ENCODE measurements at places on chromosomes 7 and 10.
A peak's percentile ranks its signal among the peaks of the same experiment; 100 is the strongest.

DNA sequence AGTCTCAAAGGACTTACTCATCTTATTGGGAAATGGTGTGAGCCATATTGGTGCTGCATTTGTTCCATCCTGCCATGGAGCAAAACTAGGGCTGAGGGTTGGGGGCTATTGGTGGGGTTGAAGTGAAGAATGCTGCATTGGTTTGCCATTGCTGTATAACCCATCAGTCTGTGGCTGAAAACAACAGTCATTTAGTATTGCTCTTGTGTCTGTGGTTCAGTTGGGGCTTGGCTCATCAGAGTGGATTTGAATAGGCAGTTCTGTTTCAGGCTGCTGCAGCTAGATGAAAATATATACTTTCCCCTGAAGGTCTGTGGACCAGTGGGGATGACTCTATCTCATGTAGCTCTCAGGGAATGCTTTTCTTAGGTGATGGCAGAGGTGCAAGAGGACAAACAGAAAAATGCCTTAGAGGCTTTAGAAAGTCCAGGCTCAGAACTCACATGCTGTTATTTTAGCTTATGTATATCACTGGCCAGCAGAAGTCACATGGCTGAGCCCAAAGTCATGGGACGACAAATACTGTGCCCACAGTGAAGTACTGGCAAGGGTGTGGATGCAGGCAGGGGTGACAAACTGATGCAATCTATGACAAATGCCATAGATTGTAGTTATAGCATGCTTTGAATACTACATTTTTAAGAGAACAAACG is 15.2 kb upstream of the EXOC6 start:
- no peaks in the 10 kb centered on the region for H3K4me1 ChIP-seq
- H3K4me3 ChIP-seq: no peak overlapping the region
- DNase-seq: no peak

DNA sequence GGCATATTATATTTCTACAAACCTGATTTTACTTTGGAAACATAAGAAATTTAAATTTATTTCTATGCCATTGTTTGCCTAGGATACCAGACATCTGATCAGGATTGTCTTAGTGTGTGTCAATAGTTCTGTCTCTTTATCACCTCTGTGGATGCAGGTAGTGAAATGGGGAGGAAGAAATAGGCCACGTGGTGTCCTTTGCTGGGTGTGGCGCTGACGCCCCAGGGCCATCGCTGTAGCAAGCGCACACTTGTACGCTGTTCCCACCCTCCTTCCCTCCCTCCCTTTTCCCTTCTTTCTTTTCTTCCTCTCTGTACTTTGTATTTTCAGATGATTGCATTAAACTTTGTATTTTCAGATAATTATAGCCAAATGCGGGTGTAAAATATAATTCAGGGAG is 5.0 kb downstream of the DOCK1 start:
- H3K27ac ChIP-seq: no peak overlapping the region
- H3K36me3 ChIP-seq: no peaks in the 10 kb centered on the region
- no peaks in the 10 kb centered on the region for H3K4me1 ChIP-seq
- DNase-seq: no peak
- no peak overlapping the region for H3K4me3 ChIP-seq
- H3K27me3 ChIP-seq: no peaks in the 10 kb centered on the region

DNA sequence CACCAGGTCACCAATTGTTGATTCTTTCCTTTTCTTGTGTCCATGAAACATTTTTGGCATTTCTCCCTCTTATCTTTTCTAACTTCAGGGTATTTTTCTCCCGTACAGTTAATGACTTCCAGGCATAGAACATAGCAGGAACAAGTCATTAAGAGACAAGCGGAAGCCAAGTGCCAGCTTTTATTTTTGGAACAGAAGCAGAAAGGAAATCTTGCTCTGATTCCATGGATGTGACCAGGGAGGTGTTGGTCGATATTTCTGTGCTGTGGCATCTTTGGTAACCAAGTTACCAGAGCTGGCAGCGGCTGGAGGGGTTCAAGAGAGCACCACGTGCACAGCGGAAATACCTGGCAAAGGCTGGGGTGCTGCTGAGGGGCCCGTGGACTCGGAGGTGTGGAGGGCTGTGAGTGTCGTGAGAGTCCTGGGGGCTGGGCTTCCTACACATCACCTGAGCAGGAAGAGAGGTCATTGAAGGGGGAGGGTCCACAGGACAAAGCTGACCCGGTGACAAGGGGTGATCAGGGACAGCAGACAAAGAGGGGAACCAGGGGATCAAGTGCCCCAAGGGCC is 1.8 kb downstream of the LLCFC1 start:
- no peaks in the 10 kb centered on the region for H3K36me3 ChIP-seq
- no peak for DNase-seq
- H3K27ac ChIP-seq: no peak overlapping the region

GRCh38 chr10:23095966-23096801 is 805 bp downstream of the MSRB2 start:
- H3K27ac ChIP-seq: peak overlapping the region; percentile 97
- H3K27me3 ChIP-seq: no peaks in the 10 kb centered on the region
- peak; percentile 54 for DNase-seq
- no peaks in the 10 kb centered on the region for H3K36me3 ChIP-seq
- peak overlapping the region; percentile 78 for H3K4me3 ChIP-seq

DNA sequence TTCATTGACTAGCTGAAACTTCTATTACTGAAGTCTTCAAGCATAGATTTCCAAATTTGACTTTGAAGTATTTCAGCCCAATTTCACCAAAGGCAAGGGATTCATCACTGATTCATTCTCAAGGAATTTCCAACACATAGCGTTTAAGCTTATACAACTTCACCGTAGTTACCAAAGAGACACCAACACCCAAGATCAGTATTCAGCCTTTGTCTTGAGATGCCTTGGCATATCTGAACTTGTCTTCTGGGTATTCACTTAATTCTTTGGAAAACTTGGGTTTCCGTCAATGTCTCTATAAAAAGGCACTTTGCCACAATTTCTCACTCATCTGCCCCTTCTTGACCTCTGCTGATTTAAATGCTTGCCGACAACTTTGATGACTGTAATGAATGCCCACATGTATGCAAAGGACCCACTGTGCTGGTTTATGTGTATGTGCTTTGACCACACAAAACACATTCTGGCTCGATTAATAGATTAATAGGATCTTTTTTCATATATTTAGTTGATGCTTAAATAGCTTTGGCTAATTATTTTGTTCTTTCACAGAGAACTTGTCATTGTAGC is 49.6 kb downstream of the TES start:
- DNase-seq: no peak
- no peaks in the 10 kb centered on the region for H3K27me3 ChIP-seq
- no peaks in the 10 kb centered on the region for H3K4me1 ChIP-seq
- no peak overlapping the region for H3K4me3 ChIP-seq
- no peak overlapping the region for H3K27ac ChIP-seq

- H3K36me3 ChIP-seq: no peaks in the 10 kb centered on the region
- H3K27ac ChIP-seq: no peak overlapping the region
- H3K27me3 ChIP-seq: no peaks in the 10 kb centered on the region
- H3K4me3 ChIP-seq: no peak overlapping the region
Observed at GRCh38 chr7:36949711-36950600, 225.7 kb upstream of the AOAH start.

- no peak overlapping the region for H3K4me3 ChIP-seq
- H3K27me3 ChIP-seq: no peaks in the 10 kb centered on the region
- no peaks in the 10 kb centered on the region for H3K36me3 ChIP-seq
- H3K4me1 ChIP-seq: peaks cover 5% of the 10 kb centered on the region
Observed at GRCh38 chr10:88980800-88981199, 9.8 kb upstream of the FAS start.

DNA sequence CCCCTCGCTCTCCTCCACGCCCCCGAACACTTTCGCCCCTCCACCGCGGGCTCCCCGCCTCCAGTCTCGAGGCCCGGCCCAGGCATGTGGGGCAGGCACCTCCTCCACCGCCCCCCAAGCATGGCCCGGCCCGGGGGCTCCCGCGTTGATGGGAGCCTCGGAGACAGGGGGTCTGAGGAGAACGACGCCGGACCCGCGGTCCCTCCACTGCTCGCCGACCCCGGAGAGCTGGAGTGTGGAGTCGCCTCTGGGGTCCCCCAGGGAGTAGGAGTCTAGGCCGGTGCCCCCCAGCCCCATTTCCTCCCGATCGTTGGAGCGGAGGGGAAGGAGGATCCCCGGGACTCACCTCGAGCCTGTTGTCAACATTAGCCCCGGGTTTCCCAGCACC is 206 bp downstream of the UPF2 start:
- no peaks in the 10 kb centered on the region for H3K4me1 ChIP-seq
- H3K36me3 ChIP-seq: no peaks in the 10 kb centered on the region
- H3K27me3 ChIP-seq: no peaks in the 10 kb centered on the region
- no peak for DNase-seq
- peak overlapping the region; percentile 98 for H3K4me3 ChIP-seq

DNA sequence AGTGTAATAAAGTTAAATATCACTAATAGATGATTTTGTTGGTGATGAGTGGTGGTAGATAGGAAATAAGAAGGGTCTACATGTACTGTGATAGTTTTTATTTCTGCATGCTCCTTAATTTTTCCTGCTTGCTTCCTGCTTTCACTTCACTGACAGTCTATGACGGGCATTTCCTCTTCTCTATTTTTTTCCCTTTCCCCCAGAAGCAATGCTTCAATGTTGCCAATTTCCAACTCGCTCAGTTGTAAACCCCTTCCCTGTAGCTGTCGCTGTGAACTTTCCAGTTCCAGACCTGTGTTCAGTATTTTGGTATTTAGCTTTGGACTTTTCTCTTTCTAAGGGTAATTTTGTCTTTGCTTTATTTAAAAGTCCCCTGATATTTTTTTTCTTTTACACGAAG is 123.5 kb upstream of the AGR3 start:
- H3K27me3 ChIP-seq: no peaks in the 10 kb centered on the region
- no peak overlapping the region for H3K4me3 ChIP-seq
- no peak for DNase-seq
- no peak overlapping the region for H3K27ac ChIP-seq
- no peaks in the 10 kb centered on the region for H3K36me3 ChIP-seq

- H3K36me3 ChIP-seq: no peaks in the 10 kb centered on the region
- H3K27ac ChIP-seq: peak overlapping the region; percentile 92
- no peaks in the 10 kb centered on the region for H3K27me3 ChIP-seq
- peaks cover 22% of the 10 kb centered on the region for H3K4me1 ChIP-seq
- no peak overlapping the region for H3K4me3 ChIP-seq
- DNase-seq: no peak
Observed at GRCh38 chr7:106420736-106421135, 136.0 kb upstream of the NAMPT start.

- no peak for DNase-seq
- H3K36me3 ChIP-seq: no peaks in the 10 kb centered on the region
- H3K4me1 ChIP-seq: no peaks in the 10 kb centered on the region
- no peak overlapping the region for H3K27ac ChIP-seq
- no peak overlapping the region for H3K4me3 ChIP-seq
Observed at GRCh38 chr10:68095153-68095552, 14.1 kb upstream of the MYPN start.

- H3K27ac ChIP-seq: no peak overlapping the region
- H3K27me3 ChIP-seq: no peaks in the 10 kb centered on the region
- DNase-seq: no peak
- no peaks in the 10 kb centered on the region for H3K36me3 ChIP-seq
- H3K4me3 ChIP-seq: no peak overlapping the region
- no peaks in the 10 kb centered on the region for H3K4me1 ChIP-seq
Observed at GRCh38 chr7:104045183-104045582, 55.7 kb upstream of the RELN start.

DNA sequence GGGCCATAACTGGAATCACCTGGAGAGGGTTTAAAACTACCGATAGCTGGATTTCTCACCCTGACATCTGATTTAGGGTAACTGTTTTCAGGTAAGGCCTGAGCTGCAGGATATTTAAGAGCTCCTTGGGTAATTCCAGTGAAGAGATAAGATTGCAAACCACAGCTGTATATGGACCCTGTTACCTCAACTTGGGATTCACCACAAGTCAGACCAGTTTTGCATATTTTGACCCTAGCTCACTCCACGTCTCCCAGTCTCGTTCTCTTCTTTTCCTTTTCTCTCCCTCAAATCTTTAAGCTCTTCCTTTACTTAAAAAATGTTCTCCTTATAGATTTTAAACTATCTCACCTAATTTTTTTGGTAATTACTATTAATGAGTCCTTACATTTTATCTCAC is 264.4 kb downstream of the THSD7A start:
- H3K4me3 ChIP-seq: no peak overlapping the region
- DNase-seq: no peak
- H3K36me3 ChIP-seq: no peaks in the 10 kb centered on the region
- H3K4me1 ChIP-seq: no peaks in the 10 kb centered on the region
- no peak overlapping the region for H3K27ac ChIP-seq

DNA sequence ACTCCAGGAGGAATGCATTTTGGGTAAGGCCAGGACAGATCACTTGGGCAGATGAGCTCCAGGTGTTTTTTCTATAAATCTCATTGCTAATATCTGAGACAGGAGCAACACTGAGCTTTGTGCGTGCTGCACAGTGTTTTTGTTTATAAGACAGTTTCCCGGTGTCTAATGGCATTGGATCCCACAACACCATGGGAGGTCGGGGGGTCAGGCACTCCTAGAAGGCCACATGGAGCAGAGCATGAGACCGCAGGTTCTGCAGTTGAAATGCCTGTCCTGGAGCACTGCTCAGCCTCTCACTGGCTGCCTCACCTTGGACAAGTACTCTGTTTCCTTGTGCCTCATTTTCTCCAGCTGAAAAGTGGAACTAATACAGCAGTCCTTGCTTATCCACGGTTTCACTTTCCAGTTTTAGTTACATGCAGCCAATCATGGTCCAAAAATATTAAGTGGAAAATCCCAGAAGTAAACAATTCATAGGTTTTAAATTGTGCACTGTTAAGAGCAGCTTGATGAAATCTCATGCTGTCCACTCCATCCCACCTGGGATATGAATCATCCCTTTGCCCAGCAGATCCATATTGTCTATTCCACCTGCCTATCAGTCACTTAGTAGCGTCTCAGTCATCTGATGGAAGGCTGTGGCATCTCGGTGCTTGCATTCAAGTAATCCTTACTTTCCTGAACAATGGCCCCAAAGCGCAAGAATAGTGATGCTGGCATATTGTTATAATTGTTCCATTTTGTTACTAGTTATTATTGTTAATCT is 35.2 kb downstream of the ATXN7L1 start:
- no peak for DNase-seq
- H3K27me3 ChIP-seq: no peaks in the 10 kb centered on the region
- H3K36me3 ChIP-seq: no peaks in the 10 kb centered on the region
- no peaks in the 10 kb centered on the region for H3K4me1 ChIP-seq
- no peak overlapping the region for H3K4me3 ChIP-seq
- peak overlapping the region; percentile 69 for H3K27ac ChIP-seq
